ENCODE measurements at places on chromosomes 3 and 15.

GRCh38 chr3:159619341-159619885 is 369.2 kb upstream of the IL12A start:
- no peaks in the 10 kb centered on the region for H3K36me3 ChIP-seq
- no peaks in the 10 kb centered on the region for H3K27me3 ChIP-seq
- no peak overlapping the region for H3K27ac ChIP-seq
- no peak overlapping the region for H3K4me3 ChIP-seq

DNA sequence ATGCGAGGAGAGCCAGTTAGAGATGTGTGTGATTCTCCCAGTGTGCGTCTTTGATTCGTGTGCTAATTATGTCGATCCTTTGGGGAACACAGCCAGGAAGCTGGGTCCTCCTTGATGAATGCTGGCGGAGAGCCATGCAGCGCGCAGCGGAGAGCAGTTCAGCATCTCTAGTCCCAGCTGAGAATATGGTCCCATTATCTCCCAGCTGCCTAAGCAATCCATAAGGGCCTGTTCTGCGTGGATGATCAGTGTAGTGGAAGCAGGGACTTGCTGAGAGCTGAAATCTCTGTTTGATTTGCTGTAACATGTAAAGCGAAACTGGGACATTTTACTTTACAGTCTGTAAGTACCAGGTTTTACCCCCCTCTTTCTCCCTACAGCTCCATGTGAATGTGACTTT is 412.7 kb downstream of the CNTN4 start:
- no peak for DNase-seq
- H3K4me3 ChIP-seq: no peak overlapping the region
- no peaks in the 10 kb centered on the region for H3K27me3 ChIP-seq
- H3K27ac ChIP-seq: no peak overlapping the region

DNA sequence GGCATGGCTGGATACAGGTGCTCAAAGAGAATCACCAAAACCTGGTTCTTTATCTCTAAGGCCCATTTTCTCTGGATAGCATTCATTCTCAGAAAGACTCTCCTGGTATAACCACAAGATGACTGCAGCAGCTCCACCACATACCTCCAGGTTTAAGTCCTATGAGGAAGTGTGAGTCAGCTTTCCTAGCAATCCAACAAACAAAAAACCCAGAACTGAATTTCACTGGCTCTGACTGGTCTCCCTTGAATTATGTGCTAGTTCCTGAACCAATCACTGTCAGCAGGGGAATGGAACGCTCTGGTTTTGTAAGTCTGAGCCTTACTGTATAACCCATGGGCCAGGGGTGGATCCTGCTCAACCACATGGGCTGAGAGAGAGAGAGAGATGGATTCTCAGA is 27.2 kb downstream of the MRPL46 start:
- H3K4me1 ChIP-seq: no peaks in the 10 kb centered on the region
- no peak overlapping the region for H3K27ac ChIP-seq
- H3K4me3 ChIP-seq: no peak overlapping the region

DNA sequence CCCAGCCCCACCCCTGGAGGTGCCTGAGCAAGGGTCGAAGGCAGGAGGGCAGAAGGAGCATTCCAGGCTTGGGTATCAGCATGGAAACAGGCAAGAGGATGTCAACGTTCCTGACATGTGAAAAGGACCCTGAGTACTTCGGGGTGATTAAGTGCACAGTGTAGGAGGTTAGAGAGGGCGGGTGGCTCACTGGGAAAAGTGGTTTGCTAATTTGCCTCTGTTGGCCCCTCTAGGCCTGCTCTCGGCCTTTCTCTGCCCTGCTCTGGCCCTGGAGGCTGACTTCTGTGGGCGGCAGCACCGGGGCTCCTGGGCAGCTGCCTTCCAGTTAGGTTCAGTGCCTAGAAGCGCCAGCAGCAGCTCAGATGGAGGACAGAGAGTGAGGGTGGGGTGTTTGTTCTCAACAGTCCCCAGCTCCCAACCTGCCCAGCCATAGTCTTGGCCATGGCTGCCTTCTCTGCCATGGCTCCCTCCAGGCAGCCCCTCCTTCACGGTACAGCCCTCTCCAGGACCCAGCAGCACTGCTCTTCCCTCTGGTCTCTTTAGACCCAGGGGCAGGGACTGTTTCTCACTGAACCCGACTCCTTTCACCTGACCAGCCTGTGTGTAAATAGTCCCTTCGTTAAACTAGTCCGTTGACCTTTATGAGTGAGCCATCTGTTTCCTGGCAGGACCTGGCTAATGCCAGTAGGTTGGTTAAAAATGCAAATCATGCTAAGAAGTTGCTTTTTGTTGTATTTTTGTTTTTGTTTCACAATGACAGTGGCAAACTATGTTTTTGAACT is 107.1 kb upstream of the TPM1 start:
- no peaks in the 10 kb centered on the region for H3K36me3 ChIP-seq
- H3K4me3 ChIP-seq: no peak overlapping the region
- no peak for DNase-seq
- peaks cover 35% of the 10 kb centered on the region for H3K27me3 ChIP-seq
- no peak overlapping the region for H3K27ac ChIP-seq
- H3K4me1 ChIP-seq: peaks cover 11% of the 10 kb centered on the region
